ENCODE measurements at places on chromosomes 4 and X.

GRCh38 chr4:184273166-184274147, 55.8 kb upstream of the ENPP6 start:
- no peak for DNase-seq

GRCh38 chr4:7254736-7255487, 62.6 kb downstream of the SORCS2 start:
- no peak for DNase-seq

DNA sequence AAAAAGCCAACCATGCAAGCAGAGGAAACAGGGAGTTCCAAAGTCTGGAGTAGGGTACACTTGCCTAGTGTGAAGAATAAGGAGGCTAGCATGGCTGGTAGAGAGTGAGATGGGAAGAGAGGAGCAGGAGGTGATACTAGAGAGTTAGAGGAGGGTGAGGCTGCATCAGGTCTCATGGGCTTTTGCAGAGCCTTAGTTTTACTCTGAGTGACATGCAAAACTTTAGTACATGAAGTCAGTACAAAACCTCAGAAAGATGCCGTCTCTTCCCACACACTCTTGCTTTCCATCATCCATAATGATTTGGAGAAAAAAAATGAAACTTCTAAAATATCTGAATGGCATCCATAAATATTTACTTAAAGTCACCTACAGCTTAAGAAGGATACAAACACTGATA, 5.0 kb downstream of the OPRPN start:
- no peak for DNase-seq

- DNase-seq, result no peak
Observed at GRCh38 chr4:53366301-53366716, 448 bp upstream of the SCFD2 start.

GRCh38 chr4:51998837-51999236, 21.3 kb downstream of the LRRC66 start:
- no peak for DNase-seq

Data from amniotic stem cell (primary cell).